HFFc6 (cell line): ENCODE measurements at places on chromosomes 7 and 10. TPM values are rescaled to one million over a fixed set of nuclear protein-coding genes. Genes with fewer than 3 reads are reported as not detected.

GRCh38 chr7:138076196-138076595 lies at the start of gene AKR1D1:
AKR1D1 (plus strand) TSS chr7:138076459; CDS start chr7:138076519, 60 bp downstream.
- no peak within 1 kb of the TSS; the same call in 1 of the 2 replicates for H3K4me3 ChIP-seq
- no peaks in the 10 kb centered on the region for H3K36me3 ChIP-seq

GRCh38 chr10:124717911-124718741 lies 26.1 kb downstream of the FAM53B start:
- no peaks in the 10 kb centered on the region for H3K27me3 ChIP-seq
- H3K27ac ChIP-seq, result no peak overlapping the region
- no peaks in the 10 kb centered on the region for H3K36me3 ChIP-seq
- DNase-seq, result no peak

DNA sequence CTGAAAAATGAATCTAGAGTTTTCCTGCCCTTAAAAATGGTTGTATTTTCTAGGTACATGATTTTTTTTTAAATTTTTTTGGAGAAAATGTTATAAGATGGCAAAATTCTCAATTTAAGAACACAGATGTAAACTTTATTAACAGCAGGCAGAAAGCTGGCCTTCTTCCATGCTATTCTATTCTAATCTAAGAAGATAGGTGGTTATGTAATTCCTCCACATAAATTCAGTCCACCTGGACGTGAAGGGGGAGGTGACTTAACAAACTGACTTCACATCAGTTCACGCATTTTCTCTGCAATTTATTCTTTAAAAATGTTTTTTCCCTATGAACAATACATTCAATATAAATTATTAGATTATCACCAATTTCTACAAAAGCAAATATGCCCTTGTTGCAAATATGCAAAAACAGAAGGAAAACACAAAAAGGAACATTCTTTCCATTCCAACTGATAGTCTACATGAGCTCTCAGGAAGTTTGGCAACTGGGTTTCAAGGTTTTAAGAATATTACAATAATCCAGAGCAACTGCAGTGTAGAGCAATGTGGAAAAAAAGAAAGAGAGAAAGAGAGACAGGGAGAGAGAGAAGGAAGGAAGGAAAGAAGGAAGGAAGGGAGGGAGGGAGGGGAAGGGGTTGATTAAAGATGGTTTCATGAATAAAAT lies 76.8 kb downstream of the HIBADH start:
- no peaks in the 10 kb centered on the region for H3K27me3 ChIP-seq
- DNase-seq, result no peak
- no peak overlapping the region for H3K4me3 ChIP-seq
- no peaks in the 10 kb centered on the region; the same call in 1 of the 2 replicates for H3K36me3 ChIP-seq
- no peak overlapping the region for H3K27ac ChIP-seq

DNA sequence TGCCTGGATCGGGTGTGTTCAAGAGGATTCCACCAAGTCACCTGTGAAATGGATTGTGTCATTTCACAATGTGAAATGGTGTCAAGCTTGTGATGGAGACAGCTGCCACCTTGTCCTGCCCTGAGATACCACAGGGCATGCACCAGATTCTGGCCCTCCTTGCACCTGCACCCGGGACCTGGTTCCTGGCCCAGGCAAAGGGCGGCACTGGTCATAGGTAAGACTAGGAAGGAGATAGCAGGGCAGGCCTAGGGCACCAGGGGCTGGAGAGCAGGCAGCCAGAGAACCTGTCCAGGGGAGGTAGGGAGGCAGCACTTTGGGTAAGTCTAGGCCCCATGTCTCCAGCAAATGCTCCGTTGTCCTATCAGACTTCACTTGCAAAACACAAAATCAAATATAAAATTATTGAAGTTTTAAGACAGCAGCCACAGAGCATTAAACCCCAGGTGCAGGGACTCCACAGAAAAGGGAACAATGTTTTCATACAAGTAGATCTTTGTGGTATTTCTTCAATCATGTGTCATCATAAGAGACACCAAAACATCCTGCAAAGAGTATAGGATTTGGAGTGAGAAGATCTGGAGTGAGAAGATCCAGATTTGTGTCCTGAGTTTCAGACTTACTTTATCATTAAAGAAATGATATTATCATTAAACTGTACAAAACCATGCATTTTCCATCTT lies 22.7 kb upstream of the ZNF800 start:
- no peak for DNase-seq
- no peak overlapping the region for H3K4me3 ChIP-seq
- peaks cover 14% of the 10 kb centered on the region for H3K27me3 ChIP-seq
- H3K36me3 ChIP-seq, result no peaks in the 10 kb centered on the region

- no peak for DNase-seq
- no peak overlapping the region for H3K4me3 ChIP-seq
- H3K27me3 ChIP-seq, result peaks cover 21% of the 10 kb centered on the region
- H3K4me1 ChIP-seq, result no peaks in the 10 kb centered on the region; the same call in 1 of the 2 replicates
- no peaks in the 10 kb centered on the region for H3K36me3 ChIP-seq
- H3K27ac ChIP-seq, result no peak overlapping the region
Measured at GRCh38 chr10:128047991-128048818, 78.0 kb downstream of the MKI67 start.

- H3K27me3 ChIP-seq, result peaks cover 3% of the 10 kb centered on the region
- H3K4me1 ChIP-seq, result peaks cover 72% of the 10 kb centered on the region
- peak overlapping the region; percentile 94 for H3K27ac ChIP-seq
- H3K36me3 ChIP-seq, result peaks cover 9% of the 10 kb centered on the region
- no peak overlapping the region; the same call in 1 of the 2 replicates for H3K4me3 ChIP-seq
Measured at GRCh38 chr10:103737735-103738367, 117.5 kb downstream of the SH3PXD2A start.

- no peaks in the 10 kb centered on the region for H3K36me3 ChIP-seq
- H3K4me3 ChIP-seq, result no peak overlapping the region; the same call in 1 of the 2 replicates
- no peak overlapping the region for H3K27ac ChIP-seq
Measured at GRCh38 chr7:102991540-102992214, 78.9 kb downstream of the LRRC17 start.

- H3K4me3 ChIP-seq, result no peak overlapping the region
- no peak for DNase-seq
- no peaks in the 10 kb centered on the region for H3K4me1 ChIP-seq
Measured at GRCh38 chr7:147861058-147861716, 729.4 kb upstream of the C7orf33 start.

DNA sequence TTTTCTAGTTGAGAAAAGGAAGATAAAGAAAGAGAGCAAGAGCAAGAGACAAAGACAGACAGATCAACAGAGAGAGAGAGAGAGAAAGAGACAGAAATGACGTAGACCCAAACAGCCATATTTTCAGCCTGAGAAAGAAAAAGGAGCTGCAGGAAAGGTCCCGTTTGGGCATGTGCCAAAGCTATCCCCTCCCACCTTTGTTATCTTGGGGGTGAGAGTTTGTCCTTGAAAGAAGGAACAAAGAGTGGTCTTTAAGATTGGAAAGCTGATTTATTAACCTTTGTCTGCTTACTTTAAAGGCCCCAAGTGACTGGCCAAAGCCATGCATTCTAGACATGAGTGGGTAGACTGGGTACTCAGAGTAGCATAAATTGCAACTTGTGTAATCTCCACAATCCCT lies 98.2 kb downstream of the AOAH start:
- no peaks in the 10 kb centered on the region for H3K4me1 ChIP-seq
- H3K27me3 ChIP-seq, result peaks cover 10% of the 10 kb centered on the region
- no peak for DNase-seq
- no peak overlapping the region for H3K27ac ChIP-seq
- no peak overlapping the region for H3K4me3 ChIP-seq

- H3K36me3 ChIP-seq, result no peaks in the 10 kb centered on the region; the same call in 1 of the 2 replicates
- DNase-seq, result peak; percentile 36
- H3K27me3 ChIP-seq, result no peaks in the 10 kb centered on the region
- H3K27ac ChIP-seq, result no peak overlapping the region
- H3K4me1 ChIP-seq, result peaks cover 12% of the 10 kb centered on the region; the same call in 1 of the 2 replicates
Measured at GRCh38 chr10:104937567-104937966, 296.5 kb downstream of the SORCS3 start.

DNA sequence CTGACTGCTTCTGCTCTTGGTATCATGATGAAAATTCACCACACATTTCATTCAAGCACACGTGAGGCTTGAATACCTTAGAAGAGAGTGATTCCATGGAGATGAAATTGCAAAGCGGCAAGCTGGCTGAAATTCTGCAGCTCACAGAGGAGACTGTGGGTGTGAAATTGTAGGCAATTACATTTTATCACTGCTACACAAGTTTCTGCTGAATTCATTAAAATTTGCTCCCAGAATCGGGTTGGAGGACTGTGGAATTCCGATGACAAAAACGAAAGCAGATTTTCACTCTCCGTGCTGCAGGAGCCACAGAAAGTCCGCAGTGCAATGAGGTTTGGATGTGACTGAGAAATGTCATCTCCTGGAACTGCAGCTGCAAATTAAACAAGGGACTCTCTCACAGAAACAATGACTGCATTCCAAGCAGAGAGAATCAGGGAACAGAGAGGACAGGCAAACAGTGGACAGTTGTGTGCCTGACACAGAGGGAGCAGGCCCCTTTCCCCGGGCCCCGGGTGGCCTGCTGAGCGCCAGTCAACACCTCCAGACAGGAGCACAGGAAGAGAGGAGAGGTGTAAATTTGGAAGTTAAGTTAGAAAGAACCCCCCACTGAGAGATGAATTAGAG lies 109.1 kb downstream of the C10orf90 start:
- peaks cover 10% of the 10 kb centered on the region for H3K27me3 ChIP-seq
- H3K4me1 ChIP-seq, result peaks cover 15% of the 10 kb centered on the region
- H3K4me3 ChIP-seq, result peak overlapping the region; percentile 84
- H3K27ac ChIP-seq, result no peak overlapping the region

- peaks cover 97% of the 10 kb centered on the region for H3K4me1 ChIP-seq
- DNase-seq, result peak; percentile 93
- peaks cover 29% of the 10 kb centered on the region for H3K36me3 ChIP-seq
- H3K27me3 ChIP-seq, result peaks cover 30% of the 10 kb centered on the region
- H3K27ac ChIP-seq, result peak overlapping the region; percentile 98
Measured at GRCh38 chr10:104329735-104330134, 8.5 kb downstream of the ITPRIP start.

DNA sequence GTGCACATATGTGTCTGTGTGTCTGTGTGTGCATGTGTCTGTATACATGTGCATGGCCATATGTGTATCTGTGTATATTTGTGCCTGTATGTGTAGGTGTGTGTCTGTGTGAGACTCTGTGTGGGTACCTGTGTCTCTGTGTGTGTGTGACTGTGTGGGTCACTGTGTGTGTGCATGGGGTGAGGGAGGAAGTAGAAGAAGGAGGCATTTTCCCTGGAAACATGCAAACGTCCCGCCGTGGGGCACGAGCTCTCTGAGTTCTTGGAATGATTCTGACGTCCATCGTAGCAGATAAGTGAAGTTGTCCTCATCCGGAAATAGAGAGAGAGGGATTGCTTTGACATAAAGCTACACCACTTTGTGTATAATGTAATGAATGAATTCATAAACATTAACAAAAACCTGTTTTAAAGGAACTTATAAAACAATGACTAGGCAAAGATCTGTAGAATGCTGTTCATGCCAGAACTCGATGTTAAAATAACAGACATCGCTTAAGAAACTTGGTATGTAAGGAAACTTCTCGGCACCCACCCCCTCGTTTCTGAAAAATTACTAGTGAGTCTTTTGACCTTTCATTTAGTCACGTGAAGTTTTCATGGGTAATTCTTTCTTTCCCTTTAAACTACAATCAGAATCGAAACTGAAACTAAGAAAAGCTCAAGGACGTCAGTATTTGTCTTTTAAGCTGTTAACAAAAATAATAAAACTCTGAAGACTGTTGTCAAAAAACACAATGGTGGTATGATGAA lies 43.6 kb upstream of the KLF6 start:
- no peaks in the 10 kb centered on the region for H3K36me3 ChIP-seq
- H3K27ac ChIP-seq, result peak overlapping the region; percentile 94
- H3K27me3 ChIP-seq, result no peaks in the 10 kb centered on the region; the same call in 1 of the 2 replicates
- peaks cover 82% of the 10 kb centered on the region for H3K4me1 ChIP-seq
- H3K4me3 ChIP-seq, result peak overlapping the region; percentile 84

DNA sequence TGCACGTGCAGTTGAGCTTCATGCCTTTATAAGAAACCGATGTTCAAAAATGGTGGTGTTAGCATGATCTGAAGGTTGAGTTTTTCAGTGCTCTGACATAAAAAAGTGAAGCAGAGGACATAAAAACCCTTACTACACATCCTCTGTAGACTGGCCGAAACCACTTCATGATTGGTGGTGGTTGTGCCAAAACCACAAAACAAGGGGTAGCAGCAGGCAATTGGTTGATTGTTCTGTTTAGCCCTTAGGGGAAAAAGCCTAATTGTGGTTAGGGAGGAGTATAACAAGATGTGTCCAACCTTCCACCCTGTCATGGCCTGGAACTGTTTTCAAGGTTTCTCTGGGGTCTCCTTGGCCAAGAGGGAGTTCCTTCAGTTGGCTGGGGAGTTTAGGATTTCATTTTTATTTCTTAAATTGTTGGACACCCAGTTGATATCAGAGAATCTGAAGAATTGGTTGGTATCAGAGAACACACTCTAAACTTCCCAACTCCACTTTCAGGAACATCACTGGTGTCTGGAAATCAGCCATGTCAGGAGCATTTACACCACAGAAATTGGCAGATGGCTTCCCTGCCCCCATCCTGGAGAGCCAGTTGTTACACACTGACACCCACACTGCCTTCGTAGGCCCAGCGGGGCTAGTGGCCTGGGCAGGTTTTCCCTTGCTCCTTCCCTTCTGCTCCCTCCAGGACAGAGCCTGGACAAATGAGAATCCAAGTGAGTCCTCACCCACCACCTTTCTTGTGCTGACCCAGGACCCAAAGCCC lies 18.8 kb downstream of the MRPS24 start:
- no peak for DNase-seq
- H3K36me3 ChIP-seq, result no peaks in the 10 kb centered on the region; the same call in 1 of the 2 replicates
- H3K4me1 ChIP-seq, result peaks cover 11% of the 10 kb centered on the region
- H3K27ac ChIP-seq, result no peak overlapping the region
- H3K27me3 ChIP-seq, result peaks cover 15% of the 10 kb centered on the region

Gene TMEM26
- not detected in 3 replicates for total RNA-seq

Gene DOCK1
- 52.0 to 53.6 TPM (median 52.3 TPM) in 3 replicates for total RNA-seq

Gene TAS2R3
- total RNA-seq, result 0.26 TPM in 1 of 3 replicates, not detected in the others

Gene PLXNA4
- 0.05 to 0.09 TPM in 2 of 3 replicates, not detected in the other for total RNA-seq
